ENCODE measurements at places on chromosomes 2 and 18.

GRCh38 chr2:165361514-165361913 is 108.0 kb upstream of the CSRNP3 start:
- DNase-seq, result no peak

- DNase-seq, result peak; percentile 71
Measured at GRCh38 chr2:69946351-69947324, 14.8 kb downstream of the ASPRV1 start.

GRCh38 chr2:238459081-238459629 is 32.4 kb downstream of the ASB1 start:
- no peak for DNase-seq

GRCh38 chr2:44170311-44170717 is 1.6 kb downstream of the PPM1B start:
- no peak for DNase-seq

- DNase-seq, result no peak
Measured at GRCh38 chr18:62569081-62569655, 46.3 kb downstream of the ZCCHC2 start.

GRCh38 chr2:235378246-235378645 is 115.6 kb upstream of the AGAP1 start:
- no peak for DNase-seq

DNA sequence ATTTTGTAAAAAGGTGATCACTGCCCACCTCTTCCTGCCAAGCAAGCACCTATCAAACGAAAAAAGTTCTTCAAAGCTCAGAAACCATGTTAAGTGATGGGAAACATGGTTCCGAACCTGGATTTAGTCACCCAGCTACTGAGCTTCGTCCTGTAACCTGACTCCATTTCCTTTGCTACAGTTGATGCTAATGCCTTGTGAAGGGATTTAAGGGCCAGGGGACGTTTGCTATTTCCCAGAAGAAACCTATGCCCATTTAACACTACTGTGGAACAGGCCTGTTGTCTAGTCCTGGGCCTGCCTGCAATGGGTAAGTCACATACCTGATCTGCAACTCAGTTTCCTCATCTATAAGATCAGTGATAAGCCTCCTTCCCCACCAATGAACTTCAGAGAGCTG is 14.8 kb downstream of the SERPINE2 start:
- DNase-seq, result no peak

- DNase-seq, result no peak
Measured at GRCh38 chr2:28173377-28173776, 219.3 kb upstream of the FOSL2 start.

DNA sequence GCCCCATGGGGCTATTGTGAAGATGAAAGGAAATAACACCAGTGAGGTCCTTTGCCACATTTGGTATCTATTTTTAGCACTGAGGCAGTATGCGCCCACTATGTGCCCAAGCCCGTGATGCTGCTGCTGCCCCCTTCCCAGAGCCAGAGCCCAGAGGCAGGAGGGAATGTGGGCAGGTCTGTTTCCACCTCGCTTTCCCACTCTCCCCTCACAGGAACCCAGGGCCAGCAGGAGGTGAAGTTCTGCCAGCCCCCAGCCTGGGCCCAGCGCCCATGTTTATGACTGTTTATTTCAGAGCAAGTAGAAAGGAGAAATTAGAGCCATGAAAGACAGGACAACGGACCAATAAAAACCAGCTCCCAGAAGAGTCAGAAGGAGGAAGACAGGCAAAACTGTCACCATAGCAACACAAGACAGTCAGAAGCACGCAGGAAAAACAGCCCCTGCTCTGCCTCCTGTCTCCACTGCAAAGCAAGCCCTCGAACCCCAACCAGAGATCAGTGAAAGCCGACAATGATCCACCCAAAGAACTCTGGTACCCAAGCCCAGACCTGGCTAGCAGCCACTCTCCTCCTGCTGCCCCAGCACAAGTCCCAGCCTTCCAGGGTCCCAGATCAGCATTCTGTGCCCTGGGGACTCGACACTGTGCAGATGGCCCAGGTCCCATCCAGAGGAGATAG is 1.4 kb downstream of the CYRIA start:
- DNase-seq, result no peak

DNA sequence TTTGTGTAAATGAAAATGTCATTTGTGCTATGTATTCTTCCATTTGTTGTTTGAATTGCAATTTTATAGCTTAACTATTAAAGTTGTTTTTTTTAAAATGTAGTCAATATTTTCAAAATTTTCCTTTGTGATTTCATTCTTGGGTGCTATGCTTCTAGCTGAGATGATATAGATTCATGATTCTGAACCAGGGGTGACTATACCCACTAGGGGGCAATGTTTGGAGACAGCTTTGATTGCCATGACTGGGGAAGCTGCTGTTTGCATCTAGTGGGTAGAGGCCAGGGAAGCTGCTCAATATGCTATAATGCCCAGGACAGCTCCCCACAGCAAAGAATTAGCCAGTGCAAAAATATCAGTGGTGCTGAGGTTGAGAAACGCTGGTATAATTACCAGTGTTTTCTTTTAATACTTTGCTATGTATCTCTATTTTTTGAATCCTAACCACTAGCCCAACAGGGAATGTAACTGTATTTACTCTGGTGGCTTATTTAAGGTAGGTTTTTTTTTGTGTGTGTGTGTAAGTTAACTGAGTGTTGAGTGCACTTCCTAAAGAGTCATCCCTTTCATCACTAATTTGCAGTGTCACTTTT is 99.7 kb downstream of the MEP1B start:
- peak; percentile 21 for DNase-seq

GRCh38 chr2:71807581-71808451 is 339.8 kb downstream of the CYP26B1 start:
- DNase-seq, result no peak

DNA sequence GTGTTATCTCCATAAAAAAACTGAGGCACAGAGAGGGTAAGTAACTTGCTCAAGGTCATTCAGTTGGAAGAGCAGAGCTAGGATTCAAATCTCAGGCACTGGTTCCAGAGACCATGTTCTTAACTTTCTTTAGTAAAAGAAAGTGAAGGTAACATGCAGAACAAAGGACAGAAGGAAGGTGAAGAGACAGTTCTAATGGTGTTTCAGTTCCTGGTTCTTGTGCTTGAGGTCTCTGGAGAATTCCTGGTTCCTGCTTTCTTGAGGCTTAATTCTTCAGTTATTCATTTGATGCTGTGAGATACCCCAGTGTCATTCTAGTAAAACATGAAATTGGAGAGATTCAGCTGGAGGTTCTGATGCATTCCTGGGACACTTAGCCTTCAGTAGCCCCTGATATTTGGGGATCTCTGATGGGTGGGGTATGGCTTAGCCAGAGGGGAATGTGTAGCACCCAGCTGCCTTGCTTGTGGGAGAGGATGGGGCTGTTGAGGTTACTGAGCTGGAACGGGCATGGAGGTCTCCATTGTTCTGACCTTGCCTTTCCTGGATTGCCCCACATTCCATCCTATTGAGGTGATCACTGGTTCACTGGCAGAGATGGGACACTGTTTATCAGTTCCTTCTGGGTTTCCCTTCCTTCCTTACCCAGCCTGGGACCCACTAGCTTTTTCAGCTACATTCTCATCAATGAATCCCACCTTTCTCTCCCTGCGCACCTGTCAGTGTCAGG is 46.8 kb downstream of the SEMA4F start:
- DNase-seq, result no peak

DNA sequence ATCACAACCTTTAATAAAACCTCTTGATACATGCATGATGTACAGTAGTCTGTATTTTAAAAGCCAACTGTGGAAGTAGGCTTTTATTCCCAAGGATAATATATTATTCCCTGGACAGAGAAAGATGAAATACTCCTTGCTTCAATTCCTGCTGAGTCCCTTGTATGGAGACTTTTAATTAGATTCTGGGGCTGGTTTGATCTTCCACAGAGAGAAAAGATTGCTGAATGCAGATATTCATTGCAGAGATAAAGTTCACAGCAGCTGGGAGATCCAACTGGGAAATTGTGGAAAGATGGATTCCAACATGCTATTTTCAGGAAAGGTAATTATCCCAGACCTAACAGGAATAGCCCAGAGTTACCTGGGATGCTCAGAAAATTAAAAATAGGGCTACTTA is 607.0 kb upstream of the HS6ST1 start:
- DNase-seq, result no peak

GRCh38 chr2:9342659-9343058 is 80.7 kb downstream of the ITGB1BP1 start:
- no peak for DNase-seq

All from CD4-positive, alpha-beta T cell treated with Interleukin-6 at 100 ng/mL for 8 hours (primary cell).